Natural killer cell (primary cell): ENCODE measurements at places on chromosomes 7 and 10. TPM values are rescaled to one million over a fixed set of nuclear protein-coding genes. Genes with fewer than 3 reads are reported as not detected.

Gene SPDYE5
- total RNA-seq = 0.09 TPM

GRCh38 chr7:40401406-40401805 is 266.6 kb downstream of the SUGCT start:
- no peak for DNase-seq

Gene CALML5
- total RNA-seq = not detected

GRCh38 chr7:36871863-36872262 is 147.6 kb upstream of the AOAH start:
- DNase-seq = no peak

Gene NYAP1
- 0.13 TPM for total RNA-seq

DNA sequence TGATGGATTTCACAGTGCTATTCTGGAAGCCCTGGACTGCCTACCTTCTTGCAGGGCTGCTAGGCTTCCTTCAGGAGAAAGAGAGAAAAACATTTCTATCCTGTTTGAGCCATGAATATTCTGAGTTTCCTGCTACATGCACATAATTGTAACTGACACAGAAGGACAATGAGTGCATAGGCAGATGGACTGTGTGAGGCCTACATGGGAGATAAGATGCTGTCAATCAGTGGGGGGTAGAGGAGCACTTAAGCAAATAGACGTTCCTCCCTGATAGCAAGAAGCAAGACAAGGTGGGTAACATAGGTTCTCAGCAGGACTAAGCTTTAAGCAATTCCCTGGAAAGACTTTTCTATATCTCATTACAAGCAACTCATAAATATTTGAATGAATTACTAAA is 11.6 kb downstream of the ALDH18A1 start:
- no peak for DNase-seq

DNA sequence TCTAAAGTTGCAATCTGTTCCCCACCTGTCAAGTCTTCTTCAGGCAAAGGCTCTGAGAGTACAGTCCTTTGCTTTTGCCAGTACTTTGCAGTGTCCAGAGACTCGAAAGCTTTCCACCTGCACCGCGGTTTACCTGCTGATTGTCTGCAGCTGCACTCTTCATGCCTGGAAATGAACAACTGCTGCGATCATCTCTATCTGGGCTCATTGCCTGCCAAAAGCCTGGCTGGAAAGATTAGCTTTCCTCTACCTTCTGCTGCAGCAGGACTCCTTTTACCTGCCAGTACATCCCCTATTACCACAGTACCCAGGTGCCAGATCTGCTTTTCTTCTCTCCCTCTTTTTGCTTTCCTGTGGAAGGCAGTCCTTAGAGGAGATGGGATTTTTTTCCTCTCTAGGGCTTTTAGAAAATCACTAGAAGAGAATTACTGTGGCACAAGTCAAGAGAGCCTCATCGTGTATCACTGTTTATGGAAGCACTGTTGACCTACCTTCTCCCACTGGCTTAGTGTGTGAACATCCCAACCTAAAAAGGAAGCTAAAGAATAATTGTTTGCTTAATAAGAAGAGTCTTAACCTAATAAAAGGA is 2.2 kb downstream of the STRIP2 start:
- no peak for DNase-seq

Gene SIRT1
- 51.0 TPM for total RNA-seq

DNA sequence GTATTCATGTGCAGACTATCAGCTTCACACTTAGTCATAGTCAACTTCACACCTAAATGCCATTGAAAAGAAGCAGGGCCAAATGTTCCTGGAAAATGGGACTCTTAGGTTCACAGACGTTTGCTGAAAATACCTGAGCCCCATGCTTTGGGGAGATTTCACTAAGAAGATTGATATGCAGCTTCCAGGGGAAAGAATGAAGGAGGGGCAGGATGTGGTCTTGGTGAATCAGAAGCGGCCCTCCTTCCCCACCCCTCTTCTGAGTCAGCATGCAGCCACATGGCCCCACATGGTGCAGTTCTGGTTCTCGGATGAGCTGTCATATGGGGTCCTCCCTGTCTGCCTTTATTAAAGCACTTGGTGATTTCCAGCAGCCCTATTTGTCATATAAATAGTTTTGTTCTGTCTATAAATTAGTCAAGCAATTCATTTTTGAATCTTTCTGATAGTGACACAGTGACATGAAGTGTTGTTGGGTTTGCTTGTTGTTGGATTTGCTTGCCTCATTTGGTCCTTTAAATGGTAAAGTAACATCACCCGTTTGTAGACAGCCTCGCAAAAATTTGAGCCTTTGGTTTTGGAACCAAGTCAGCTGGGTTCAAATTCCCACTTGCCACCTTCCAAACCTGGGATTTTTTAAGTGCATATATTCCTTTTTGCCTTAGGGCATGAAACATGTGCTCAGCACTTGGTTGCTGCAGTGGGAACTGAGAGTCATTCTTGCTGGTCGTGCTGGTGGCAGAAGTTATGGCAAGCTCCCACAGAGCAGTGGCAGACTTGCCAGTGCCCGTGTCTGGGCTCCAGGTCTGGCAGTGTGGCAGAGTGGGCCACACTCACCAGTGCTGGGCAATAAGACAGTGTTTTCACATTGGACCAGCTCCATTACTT is 68.1 kb upstream of the CDK6 start:
- DNase-seq = peak; percentile 65

Gene TAS2R60
- 0.40 TPM for total RNA-seq

Gene GIMAP6
- total RNA-seq = 39.7 TPM

Gene OPN1SW
- total RNA-seq = not detected

DNA sequence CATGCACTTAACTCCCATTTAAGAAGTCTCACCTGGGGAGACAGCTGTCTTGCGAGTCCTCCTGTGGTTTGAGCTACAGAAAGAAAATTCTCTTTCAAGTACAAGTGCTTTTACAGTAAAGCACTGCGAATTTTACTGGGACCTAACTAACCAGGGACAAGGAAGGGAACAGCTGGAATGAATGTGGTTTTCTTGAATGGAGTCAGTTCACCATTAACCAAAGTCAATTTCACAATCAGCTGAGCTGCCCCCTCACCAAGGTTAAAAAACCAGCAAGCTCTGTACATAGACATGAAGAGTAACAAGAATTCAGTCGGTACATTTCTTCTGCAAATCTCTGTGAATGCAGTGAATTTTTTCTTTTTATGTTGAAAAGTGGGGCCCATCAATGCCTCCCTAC is 56.3 kb downstream of the GFRA1 start:
- no peak for DNase-seq

Gene LIPN
- not detected for total RNA-seq

DNA sequence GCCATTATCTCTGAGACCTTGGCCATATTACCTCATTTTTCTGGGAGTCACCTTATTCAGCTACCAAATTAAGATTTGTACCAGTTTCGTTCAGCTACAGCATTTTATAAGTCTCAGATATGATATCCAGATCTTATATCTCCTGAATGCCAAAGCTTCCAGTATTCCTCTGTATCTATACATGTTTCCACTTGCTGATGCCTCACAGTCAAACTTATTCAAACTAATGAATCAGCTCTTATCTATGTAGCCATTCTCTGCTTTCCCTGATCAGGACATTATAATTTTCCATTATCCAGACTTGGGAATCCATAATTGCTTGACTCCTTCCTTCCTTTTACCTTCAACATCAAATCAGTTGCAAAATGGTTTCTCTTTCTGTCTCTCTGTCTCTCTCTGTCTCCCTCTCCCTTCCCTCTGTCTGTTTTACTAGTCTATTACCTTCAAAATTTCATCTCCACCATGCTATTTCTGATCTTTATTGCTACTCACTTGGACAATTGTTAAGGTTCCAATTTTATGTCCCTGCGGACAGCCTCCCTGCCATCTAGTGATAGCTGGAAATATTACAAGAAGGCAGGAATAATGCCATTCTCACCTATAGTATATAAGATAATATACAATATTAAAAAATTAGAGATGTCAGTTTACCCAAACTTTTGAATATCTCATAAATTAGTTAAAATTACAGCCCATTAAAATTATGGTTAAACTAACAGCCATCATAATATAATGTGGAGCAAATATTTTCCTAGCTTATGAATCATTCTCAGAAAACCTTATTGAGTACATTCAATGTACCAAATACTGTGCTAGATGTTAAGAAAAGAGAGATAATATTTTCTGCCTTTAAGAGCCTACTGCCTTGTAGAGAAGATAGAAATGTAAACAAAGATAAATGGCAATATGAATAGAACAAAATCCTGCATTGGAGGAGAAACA is 89.8 kb downstream of the PCLO start:
- no peak for DNase-seq

GRCh38 chr10:57880446-57881227 is 387.1 kb downstream of the IPMK start:
- no peak for DNase-seq

DNA sequence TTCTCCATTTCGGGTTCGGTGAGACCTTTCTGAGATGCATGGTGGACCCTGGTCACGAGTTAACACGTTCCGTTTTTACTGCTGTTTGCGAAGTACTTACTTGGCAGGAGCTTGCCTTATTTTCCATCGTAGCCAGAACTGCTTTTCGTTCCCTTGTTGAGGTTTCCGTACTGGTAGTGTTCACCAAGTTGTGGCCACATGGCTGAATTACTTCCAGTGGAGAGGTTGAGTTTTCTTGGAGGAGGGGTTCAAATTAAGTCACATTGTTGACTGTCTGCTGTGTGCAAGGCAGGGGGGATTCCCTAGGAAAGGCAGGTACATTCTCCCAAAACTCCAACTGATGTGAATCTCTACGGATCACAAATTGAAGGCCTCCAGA is 4.0 kb downstream of the MXI1 start:
- no peak for DNase-seq

Gene SFXN3
- 68.9 TPM for total RNA-seq

Gene MAT1A
- not detected for total RNA-seq

DNA sequence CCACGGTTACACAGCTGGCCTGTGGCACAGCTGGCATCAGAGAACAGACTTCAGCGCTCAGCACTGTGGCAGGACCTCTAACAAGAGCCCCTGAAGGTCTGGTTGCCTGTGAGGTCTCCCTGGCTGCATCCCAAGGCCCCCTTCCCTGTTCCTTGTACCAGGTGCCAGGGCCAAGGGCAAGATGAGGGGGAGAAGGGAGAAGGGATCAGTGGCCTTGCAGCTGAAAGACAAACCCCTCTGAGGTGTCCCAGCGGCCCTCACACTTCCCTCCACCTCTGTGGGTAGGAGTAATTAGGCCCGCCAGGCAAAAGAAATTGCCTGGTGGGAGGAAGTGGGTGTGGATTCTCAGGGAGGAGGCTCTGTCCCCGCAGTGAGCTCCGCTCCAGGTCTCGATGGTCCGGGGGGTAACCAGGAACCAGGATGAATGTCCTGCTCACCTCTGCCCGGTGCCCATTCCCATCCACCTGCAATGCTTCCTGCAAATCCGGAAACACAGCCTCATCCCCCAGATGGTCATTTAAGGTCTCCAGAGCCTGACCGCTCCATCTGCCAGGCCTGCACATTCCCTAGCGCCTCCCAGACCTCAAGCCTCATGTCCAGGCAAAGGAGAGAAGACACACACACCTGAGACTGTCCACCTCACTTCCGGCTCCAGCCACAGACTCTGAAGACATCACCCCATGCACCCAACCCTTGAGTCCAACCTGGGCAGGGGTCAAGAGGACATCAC is 22.7 kb downstream of the GRID2IP start:
- no peak for DNase-seq

Gene SYCE1
- total RNA-seq = 0.82 TPM

Gene OAT
- total RNA-seq = 48.4 TPM

DNA sequence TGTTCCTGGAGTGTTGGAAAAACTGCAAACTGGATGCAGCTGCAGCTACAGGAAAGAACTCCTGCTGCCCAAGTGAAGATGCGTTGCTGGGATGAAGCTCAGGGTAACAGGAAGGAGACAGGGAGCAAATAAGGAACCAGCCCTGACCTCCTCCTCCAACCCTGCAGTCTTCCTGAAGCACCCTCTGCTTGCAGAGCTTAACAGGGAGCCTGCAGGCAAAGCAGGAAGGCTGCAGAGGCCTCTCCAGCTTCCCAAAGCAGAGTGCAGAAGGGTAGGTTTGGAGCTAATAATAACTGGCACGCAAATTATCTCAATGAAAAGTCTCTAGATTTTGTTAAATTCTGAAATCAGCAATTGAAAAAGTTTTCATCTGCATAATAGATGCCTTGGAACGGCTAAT is 92.5 kb downstream of the SORCS1 start:
- DNase-seq = no peak

GRCh38 chr10:110919971-110920881 is 822 bp downstream of the SHOC2 start:
- peak; percentile 25 for DNase-seq

DNA sequence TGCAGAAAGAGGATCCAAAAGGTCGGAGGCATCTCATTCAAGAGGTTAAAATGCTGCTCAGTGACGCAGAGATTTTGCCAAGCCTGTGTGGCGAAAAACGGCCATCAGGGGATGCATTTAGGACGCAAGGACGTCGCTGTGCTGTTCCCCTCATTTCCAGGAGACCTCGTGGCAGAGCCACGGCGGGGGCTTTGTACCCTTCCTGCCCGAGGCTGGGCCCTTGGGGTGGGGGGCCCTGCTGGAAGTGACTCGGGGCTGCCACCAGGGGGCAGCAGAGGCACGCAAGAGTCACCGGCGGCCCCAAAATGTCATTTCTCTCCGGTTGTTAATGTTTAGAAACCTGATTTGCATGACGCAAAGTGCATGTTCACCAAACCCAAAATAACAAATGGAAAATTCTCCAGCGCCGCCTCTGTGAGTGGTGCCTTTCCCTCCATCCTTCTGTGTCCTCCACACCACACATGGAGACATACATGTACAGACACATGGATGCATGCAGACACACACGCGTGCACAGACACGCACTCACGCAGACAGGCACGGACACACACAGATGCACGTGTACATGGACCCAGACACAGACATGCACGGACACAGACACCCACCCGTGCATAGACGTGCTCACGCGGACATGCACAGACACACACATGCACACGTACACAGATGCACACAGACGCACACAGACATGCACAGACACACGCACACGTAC is 51.0 kb upstream of the NKX6-2 start:
- DNase-seq = peak; percentile 55

- DNase-seq = no peak
These were observed 97.1 kb downstream of the CREB5 start for GRCh38 chr7:28509251-28510025.

GRCh38 chr10:86167121-86167761 is 199.4 kb downstream of the GRID1 start:
- DNase-seq = no peak

Gene PRSS37
- not detected for total RNA-seq

- peak; percentile 76 for DNase-seq
These were observed 69.0 kb upstream of the PDCD4 start for GRCh38 chr10:110802551-110803238.
